NCI-H460 (cell line): ENCODE measurements at places on chromosomes 7 and 10.

DNA sequence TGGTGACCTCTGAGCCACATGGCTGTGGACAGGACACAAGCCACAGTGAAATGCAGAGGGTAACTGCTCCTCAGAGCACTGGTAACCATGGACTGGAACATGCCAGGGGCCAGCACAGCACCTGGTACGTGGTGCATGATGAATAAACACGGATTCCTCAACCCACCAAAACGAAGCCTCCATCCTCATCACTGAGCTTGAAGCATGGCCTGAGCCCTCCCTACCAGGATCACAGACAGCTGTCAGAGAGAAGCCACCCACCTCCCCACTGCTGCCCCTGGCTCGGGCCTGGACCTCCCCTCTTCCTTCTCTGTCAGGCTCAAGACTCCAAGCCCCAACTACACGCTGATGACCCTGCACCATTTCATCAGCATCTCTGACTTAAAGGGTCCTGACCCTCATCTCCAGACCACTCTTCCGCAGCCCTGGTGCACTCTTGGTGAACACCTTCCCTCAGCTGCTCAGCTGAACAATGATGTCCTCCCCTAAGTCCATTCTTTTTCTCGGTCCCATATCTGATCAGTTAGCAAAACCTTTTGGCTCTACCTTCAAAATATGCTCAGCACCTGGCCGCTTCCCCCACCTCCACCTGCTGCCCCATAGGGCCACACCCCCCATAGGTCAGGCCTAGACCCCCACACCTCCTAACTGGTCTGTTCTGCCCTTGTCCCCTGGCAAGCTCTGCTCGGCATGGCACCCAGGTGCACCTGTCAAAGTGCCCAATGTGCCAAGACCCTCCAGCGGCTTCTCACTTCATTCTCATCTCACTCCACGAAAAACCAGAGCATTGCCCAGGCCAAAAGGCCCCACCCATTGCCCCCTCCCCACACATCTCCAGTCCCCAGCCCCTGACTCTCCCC lies 141.1 kb downstream of the MAPK8 start:
- no peak for DNase-seq

DNA sequence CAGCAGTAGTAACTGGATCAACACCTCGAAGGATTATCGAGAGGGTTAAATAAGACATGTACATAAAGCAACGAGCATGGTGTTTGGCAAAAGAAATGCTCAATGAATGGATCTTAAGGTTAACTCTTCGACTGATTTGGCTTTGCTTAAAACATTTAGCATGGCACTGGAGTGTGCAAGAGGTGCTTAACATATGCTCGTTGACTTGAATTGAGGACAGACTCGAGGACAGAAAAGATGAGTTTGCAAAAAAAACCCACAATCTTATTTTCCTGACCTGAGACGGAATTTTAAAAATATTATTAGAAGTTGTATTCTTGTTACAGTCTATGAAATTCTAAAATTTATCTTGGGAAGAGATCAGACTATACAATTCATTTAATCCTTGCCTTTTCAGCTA lies 49.4 kb upstream of the ST8SIA6 start:
- no peak for DNase-seq

DNA sequence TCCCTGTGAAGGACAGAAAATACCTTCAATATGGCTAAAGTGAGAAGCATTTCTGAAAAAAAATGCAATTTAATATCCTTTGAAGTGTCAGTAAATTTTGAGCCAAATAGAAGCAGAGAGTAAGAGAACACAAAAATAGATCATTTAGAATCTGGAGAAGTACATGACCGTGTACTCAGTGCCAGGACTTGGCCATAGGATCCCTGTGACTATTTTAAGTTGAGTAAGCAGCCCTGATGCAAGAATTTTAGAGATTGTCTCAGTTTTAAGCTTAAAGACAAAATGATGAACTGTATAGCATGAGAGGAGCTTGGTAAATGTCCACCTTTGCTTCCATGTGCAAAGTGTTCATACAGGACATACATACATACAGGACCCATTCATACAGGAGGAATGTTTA lies 2.5 kb downstream of the PTER start:
- DNase-seq, result no peak

DNA sequence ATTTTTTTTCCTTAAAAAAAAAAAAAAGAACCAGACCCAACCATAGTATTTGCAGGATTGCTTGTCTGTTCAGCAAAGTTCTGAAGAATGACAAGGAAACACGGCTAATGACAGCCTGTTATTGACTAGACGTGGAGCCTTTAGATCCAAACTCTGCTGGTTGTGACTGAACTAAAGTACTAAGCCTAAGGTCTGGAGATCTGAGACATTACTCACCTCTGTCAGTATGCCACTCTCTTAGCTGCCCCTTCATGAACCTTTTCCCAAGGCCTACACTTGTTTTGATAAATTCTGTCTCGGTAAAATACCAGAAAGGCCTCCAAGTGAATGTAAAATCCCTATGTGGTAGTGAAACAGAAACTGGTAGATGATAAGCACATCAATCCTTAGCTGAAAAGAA lies 101.0 kb downstream of the CABCOCO1 start:
- DNase-seq, result no peak

- DNase-seq, result no peak
Observed at GRCh38 chr7:22812353-22812752, 10.3 kb downstream of the TOMM7 start.

DNA sequence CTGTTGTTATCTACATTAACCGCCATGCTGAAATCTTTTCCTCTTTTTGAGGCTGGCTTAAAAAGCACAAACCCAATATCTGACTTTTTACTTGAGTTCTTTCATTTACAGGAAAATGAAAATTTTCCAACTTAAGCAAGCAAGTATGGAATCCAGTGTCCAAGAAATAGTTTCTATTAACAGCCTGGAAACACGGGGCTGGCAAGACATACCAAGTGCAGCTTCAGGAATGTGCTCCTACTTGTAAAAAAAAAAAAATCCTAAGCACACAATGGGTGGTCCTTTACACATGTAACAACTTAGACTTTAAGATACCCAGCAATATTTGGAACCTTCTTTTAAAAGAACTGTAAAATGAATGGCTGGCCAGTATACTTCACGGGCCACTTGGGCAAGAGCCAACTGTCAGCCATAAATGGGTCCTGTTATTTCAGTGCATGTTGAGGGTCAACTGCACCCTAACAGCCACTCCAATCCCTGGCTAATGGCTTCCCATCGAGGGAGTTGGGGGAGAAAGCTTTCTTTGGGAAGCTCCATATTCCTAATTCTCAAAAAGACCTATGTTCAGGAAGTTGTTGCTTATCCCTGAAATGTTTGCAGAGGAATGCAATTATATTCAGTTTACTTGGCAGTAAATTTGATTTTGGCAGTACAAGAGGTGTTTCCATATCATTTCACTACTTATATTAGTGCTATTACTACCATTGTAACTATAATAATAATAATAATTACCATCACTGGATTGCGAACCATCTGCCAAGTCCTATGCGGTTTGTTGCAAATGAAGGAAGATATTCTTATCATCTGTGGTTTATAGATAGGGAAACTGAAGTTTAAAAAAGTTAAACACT lies 236.4 kb upstream of the TMEM72 start:
- no peak for DNase-seq

- no peak for DNase-seq
Observed at GRCh38 chr10:89887406-89887805, 186.0 kb downstream of the KIF20B start.

- DNase-seq, result peak; percentile 88
Observed at GRCh38 chr10:50417886-50418830, 166.8 kb upstream of the ASAH2 start.

GRCh38 chr7:143384148-143384547 lies 3.0 kb downstream of the ZYX start:
- no peak for DNase-seq

- no peak for DNase-seq
Observed at GRCh38 chr7:108589199-108589598, 19.5 kb downstream of the DNAJB9 start.

- DNase-seq, result no peak
Observed at GRCh38 chr7:142528608-142529408, 220.5 kb upstream of the PRSS1 start.

GRCh38 chr7:85765698-85766298 lies 578.9 kb upstream of the SEMA3D start:
- DNase-seq, result no peak

DNA sequence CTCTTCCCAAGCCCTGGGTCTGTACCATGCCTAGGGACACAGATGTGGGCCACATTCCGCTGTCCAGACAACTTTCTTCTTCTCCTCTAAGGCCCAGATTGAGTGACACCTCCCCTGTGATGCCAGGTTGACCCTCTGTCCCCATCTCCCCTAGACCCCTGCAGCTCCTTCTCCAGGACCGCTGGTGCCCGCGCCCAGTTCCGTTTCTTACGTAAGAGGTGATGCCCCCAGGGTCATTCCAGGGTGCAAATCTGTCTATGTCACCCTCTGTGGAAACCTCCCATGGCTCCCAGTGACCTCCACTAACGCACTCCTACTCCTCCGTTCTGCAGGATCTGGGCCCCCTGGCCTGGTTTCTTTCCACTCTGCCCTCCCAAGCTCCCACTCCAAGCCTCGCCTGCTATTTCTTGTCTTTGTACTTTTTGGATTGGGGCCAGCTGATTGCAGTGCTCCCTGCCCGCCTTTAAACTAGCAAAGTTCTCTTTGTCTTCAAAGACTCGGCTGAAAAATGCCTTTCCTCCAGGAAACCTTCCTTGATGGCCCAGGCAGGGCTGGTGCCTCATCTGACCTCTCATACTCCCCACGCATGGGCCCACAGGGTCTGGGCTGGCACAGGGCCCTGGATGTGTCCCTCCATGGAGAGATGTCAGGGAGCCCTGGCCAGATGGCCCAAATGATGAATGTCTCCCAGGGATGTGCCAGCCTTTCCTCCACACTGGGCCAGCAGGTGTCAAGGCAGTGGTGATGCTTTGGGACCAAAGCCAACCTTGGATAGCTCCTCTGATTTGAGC lies 21.3 kb upstream of the ELN start:
- no peak for DNase-seq

GRCh38 chr10:7958442-7958841 lies 96.0 kb upstream of the GATA3 start:
- no peak for DNase-seq

- DNase-seq, result no peak
Observed at GRCh38 chr7:127791446-127792189, 139.6 kb downstream of the SND1 start.

GRCh38 chr10:562142-562541 lies 127.3 kb downstream of the DIP2C start:
- no peak for DNase-seq

DNA sequence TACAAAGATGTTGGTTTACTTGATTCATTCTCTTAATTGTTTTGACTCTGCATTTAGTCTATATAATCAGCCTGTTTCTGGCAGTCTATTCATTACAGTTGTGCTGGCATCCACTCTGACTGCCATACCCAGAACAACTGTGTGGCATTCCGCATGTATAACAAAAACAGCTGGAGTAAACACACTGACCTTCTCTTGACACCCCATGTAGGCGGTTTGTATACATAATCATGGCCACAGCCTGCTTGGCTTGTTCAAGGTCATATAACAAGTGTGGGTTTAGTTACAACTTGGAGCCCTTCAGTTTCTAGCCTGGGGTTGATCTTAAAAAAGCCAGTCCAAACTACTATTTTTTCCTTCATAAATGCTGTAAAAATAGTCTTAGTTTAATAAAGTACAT lies 70.9 kb downstream of the MBL2 start:
- DNase-seq, result no peak

GRCh38 chr7:33038639-33039038 lies 23.9 kb downstream of the NT5C3A start:
- DNase-seq, result no peak

GRCh38 chr7:2211259-2211880 lies 21.4 kb downstream of the MAD1L1 start:
- DNase-seq, result no peak

DNA sequence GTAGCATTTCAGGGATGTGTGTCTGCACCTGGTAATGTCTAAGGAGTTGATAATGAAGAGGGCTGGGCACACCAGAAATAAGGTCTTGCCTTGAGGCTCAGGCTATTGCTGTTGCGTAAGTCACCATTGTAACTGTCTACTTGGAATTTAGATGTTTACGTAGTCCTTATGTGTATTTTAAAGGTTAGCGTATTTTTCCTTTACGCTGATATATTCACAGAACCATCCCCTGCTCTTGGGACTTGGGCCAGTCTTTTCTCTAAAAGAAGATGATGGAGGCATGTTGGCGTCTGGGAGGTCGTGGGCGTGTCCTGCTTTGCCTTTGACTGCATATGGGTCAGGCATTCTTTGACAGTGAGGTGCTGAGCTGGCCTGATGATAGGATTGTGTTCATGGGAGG lies 14.7 kb downstream of the WDR37 start:
- no peak for DNase-seq
